ENCODE measurements at places on chromosomes 13 and 19.

DNA sequence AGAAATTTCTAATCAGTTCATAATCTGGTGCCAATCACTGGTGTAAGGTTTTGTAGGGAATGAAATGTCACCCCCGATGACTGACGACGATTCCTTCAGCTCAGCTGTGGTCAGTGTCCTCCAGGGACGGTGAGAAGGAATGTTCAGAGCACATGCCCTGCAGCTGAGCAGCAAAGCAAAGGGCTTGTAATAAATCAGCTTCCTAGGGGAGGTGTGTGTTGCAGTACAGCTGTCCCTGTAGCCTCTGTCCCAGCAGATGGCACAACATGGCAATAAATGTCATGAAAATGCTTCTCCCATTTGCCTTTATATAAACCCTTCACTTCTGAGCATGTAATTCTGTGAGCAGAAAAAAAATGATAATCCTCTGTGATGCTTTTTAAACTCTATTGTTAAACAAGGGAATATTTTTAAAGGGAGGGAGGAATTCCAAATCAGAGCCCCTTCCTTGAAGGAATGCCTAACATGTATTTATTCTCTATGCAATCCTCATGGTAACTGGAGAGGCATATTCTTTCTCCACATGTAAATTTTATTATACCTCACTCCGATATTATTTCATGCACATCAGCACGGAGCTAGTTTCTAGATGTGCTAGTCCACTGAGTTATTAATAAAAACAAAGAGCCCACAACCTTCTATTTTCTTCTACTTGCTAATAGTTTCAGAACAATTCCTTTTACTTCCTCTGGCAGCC, 102.5 kb downstream of the FAM216B start:
- no peak for DNase-seq

DNA sequence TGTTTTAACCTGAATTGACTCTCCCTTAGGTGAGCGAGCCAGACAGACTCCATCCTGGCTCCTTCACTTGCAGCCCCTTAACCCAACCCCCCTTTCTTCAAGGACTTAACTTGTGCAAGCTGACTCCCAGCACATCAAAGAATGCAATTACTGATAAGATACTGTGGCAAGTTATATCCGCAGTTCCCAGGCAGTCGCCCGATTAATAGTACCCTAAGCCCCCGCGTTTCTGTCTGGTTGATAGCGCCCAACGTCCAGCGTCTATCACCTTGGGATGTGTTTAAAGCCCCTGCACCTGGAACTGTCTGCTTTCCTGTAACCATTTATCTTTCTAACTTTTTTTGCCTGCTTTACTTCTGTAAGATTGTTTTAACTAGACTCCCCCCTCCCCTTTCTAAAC, 6.2 kb downstream of the HSD17B14 start:
- no peak for DNase-seq

DNA sequence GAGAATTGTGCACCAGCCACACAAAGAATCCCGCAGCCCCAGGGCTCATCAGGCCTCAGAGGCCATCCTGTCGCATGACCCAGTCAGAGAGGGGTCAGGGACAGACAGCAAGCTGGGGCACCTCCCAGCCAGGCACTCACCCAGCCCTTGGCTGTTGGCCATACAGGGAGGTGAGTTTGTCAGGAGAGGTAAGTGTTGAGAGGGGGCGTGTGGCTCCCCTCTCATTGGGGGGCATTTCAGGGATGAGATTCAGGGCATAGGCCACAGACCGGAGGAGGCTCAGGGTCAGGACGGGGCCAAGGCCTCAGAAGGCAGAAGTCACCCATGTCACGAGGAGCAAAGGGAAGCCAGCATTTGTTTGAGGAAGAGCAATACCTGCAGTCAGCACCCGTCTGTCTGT, 37.1 kb downstream of the MYO9B start:
- no peak for DNase-seq

- peak; percentile 40 for DNase-seq
Observed at GRCh38 chr13:24684600-24684998, 4.4 kb downstream of the ATP12A start.

DNA sequence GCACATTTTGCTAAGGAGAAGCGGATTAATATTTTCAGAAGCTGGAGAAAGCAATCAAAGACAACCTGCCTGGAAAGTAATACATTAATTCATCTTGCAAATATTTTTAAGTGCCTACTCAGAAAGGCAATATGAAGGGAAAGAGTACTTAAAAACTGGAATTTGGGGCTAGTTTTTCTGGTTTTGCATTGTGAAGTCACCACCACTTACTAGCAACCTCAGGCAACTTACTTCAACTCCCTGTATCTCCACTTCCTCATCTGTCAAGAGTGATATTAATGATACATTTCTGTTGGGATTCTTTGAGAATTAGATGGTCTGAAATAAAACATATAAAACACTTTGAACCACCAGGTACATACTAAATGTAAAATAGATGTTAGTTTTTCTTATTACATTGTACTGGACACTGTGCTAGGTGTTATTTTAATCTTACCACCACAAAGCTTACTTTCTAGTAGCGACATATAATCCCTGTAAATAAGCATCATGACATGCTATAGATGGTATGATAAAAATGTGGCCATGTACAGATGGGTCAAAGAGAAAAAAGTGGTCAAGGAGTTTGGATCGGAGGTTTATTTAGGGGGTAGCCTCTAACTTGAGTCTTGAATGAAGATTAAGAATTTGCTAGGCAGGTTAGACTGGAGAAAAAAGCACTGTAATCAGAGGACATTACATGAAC, 101.2 kb downstream of the SPRY2 start:
- DNase-seq, result no peak

DNA sequence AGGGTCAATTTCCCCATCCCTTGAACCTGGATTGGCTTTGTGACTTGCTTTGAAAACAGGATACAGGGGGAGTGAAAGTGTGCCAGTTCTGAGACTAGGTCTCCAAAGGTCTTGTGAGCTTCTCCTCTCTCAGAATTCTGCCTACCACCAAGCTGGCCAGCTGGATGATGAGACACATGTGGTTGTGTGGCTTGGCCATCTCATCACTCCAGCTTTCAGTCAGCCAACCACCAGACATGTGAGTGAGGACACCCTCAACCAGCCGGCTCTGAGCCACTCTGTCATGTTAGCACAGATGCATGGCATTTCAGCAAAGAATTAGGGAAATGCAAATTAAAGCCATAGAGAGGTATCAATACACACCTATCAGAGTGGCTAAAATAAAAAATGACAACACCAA, 29.5 kb downstream of the ENOX1 start:
- DNase-seq, result peak; percentile 3

DNA sequence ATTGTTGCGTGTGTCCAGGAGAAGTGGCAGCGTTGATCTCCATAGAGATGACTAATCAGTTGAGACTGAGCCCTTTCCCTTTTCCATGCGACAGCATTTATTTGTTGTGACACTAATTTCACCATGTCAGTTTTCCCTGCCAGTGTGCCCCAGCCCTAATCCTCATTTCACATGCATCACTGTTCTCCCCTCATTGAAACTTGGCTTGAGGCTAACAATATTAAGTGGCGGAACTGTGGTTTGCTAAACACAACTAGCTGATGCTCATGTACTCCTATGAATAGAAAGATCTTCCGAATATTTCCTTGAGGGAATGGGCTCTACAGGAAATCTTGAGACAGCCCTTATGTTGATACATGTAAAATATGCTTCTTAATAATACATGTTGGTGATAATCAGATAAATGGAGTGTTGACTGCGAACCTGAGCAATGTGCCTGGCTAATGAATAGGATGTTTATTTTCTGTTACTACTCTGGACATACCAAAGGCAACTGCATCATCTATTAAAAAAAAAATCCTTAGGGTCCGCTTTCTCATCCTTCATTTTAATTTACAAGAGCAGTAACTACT, 258.6 kb downstream of the ATP8A2 start:
- no peak for DNase-seq

DNA sequence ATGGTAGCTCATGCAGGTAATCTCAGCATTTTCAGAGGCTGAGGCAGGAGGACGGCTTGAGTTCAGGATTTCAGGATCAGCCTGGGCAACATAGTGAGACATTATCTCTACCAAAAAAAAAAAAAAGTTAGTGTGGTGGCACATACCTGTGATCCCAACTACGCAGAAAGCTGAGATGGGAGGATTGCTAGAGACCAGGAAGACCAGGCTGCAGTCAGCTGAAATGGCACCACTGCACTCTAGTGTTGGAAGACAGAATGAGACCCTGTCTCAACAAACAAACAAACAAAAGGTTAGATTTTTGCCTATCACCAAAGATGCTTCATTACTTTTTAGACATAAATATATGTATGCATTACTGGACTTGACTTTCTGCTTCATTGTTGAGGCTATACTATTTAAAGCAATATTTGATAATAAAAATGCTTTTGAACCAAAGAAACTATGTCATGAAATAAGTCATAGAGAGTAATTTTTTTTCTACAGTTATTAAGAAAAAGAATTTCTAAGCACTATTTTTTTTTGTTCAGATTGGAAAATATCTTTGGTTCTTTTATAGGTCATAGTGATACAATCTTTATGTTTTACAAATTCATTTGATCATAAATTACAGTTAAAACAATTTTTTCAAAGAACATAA, 1180.1 kb upstream of the ATXN8OS start:
- no peak for DNase-seq

- no peak for DNase-seq
Observed at GRCh38 chr13:79560954-79561353, 80.0 kb downstream of the NDFIP2 start.

DNA sequence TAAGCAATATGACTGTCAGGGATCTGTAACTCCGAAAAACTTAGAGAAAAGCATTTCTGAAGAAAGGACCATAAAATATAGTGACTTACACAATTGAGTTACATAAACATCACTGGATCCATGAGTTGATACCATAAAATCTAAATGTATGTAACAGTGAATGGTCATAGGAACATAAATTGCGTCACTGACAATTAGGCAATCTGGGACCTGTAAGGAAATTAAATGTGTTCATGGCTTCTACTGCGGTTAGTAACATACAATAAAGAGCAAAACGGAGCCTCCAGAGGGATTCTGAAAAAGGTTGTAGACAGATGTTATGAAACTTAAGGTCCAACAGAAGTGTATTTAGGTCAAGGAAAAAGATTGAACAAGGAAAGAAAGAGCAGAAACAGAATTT, 27.1 kb downstream of the POU4F1 start:
- no peak for DNase-seq

DNA sequence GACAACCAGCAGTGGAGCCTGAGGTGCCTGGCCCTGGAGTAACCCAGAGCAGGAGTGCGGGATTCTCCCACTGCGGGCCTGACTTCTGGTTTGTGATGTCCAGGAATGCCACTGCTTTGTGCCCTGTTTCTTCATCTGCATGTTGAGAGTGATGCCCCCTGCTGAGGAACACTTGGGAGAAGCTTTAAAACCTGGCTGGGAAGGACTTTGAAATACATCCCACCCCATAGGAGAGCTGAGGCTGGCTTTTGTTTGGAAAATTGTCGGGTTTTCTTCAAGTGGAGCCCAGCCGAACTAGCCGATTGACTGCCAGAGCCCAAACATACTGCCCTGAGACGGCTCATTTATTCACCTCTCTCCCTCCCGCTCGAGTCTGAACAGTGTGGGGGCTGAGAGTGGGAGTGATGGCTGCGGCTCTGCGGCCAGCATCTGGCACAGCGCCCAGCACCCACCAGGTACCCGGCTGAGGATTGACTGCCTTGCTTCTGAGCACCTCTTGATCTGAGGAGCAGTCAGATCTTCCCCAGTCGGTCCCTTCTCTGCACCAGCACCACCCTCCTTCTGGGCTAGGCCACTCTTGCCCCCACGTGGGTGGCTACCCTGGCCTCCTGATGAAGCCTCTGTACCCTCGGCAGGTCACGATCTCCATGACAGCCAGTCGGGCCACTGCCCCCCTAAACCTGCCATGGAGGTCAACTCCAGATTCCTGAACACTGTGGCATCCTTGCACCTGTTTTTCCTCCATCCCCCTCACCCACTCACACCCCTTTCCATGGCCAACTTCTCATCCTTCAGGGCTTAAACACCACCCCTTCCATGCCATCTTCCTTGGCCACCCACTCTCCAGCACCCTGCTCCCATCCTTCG, 148.9 kb downstream of the SIPA1L3 start:
- no peak for DNase-seq

DNA sequence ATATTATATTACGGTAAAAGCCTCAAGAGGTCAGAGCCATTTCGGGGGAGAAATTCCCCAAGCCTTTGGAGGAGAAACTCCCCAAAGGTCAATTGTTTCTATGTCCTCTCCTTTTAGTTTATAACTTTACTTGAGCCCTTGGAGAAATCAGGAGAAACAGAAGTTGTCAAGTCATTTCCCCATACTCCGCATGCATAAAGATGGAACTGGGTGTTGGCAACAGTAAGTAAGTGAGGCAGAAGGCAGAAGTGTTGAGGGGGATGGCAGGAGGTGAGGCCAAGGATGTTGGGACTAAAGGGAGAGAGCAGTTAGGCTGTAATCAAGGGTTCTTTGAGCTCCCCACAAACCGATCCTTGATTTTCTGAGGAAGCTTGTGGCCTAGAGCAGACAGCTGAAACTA, 307.9 kb downstream of the ENOX1 start:
- DNase-seq, result no peak

- DNase-seq, result no peak
Observed at GRCh38 chr13:21069561-21070004, 8.2 kb upstream of the LATS2 start.

- DNase-seq, result no peak
Observed at GRCh38 chr13:51618626-51619025, 34.4 kb downstream of the WDFY2 start.

DNA sequence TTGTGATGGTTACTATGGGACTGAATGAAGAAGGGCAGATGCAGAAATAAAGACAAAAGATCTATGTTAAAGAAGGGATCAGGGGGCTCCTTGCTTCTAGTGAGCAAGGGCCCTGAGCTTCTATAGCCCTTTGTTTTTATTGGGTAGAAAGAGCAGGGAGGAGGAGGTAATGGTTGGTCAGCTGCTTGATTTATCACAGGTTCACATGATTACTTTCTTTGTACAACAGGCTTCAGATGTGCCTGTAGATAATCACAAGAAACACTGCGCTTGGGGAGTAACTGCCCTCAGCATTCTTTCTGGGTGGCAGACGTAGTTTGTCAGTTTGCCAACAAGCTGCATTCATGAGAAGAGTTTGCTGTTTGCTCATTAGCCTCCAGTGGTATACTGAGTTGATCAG, 4.8 kb upstream of the ZNF439 start:
- DNase-seq, result no peak

DNA sequence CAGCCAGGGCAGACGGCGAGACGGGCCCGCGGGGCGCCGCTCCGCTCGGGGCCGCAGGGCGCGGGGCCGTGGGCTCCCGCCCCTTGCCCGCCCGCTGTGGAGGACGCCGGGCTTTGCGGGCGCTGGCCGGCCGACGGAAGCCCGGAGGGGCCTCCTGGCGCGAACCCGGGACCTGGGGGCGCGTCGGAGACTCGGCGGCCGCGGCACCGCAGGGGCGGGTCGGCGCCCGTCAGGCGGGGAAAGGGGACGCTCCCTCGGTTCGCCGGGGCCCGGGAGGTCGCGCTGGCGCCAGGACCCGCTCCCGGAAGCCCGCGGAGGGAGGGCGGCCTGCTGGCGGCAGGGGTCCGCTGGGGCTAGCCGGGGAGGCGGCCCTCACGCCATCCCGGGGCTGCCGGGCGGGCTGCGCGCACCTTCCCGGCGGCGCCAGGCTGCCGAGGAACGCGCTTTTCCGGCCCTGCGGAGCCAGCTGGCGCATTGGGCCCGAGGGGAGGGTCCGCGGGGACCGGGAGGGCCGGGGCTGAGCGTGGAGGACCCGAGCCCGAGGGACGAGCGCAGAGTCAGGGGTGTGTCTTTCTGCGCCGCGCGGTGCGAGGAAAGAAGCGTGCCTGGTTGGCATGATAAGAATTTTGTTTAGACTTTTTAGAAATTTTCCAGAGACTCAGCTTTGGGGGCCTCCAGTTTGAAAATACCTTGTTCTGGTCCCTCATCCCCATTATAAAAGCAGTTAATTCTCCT, 511 bp downstream of the GARRE1 start:
- DNase-seq, result peak; percentile 52
